ENCODE measurements at places on chromosomes 4 and X. TPM values are rescaled to one million over a fixed set of nuclear protein-coding genes. Genes with fewer than 3 reads are reported as not detected.

CDKL5 gene
- total RNA-seq = 17.7 TPM

IL1RAPL1 gene
- 21.3 TPM for total RNA-seq

SOD3 gene
- total RNA-seq = 27.1 TPM

NAA11 gene
- not detected for total RNA-seq

OTUD6A gene
- total RNA-seq = not detected

HSFX3 gene
- total RNA-seq = not detected

CBLL2 gene
- not detected for total RNA-seq

PTTG2 gene
- 2.1 TPM for total RNA-seq

All from urinary bladder (tissue), 4 donors.